SK-N-SH (cell line): ENCODE measurements at places on chromosomes 2 and 18.

DNA sequence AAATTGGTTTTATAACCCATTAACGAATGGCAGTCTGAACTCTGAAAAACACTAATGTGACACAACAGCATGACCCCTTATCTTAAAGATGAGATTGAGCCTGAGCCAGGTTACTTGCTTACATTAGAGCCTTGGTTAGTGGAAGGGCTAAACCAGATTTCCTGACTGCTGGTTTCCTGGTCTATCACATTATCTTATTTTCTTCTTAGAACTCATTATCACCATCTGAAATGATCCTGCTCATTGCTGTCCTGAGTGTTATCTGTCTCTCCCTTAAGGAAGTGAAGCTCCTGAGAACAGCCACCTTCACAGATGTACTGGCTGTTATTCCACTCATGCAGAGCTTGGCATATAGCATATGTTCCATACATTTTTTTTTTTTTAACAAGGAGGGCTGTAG, 9.0 kb upstream of the NRP2 start:
- DNase-seq: no peak

- DNase-seq: no peak
Measured at GRCh38 chr2:75505012-75505411, 55.7 kb downstream of the EVA1A start.

DNA sequence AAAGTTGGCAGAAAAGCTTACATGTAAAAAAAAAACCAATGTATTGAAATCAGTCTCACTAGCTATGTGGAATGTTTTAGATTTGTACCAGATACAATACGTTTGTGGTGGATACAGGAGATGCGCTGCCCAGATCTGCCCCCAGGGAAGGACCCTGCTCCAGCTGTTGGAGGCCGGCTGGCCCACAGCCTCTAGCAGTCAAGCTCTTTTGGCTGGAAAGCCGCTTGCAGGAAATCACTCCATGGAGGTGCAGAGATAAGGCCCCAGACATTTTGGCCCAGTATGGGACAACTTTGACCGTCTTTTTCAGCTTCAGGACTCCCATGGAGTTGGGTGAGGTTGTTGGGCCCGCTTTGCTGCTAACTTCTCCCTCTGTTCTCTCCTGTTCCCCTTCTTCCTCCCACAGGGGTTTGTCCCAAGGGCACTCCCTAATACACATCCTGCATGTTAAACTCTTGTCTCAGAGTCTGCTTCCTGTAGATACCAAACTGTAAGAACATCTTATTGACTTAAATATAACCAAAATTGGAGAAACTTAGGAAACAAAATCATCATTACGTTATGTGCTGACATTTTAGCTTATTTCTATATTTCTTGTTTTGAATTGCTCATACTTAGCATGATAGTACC, 1.7 kb upstream of the QPCT start:
- peak; percentile 62 for DNase-seq

GRCh38 chr2:215797676-215798075, 215.7 kb downstream of the MREG start:
- DNase-seq: no peak

- DNase-seq: peak; percentile 80
Measured at GRCh38 chr2:127174136-127174535, 46.0 kb downstream of the CYP27C1 start.
